ENCODE measurements at places on chromosomes 11 and 22.
A peak's percentile ranks its signal among the peaks of the same experiment; 100 is the strongest.

DNA sequence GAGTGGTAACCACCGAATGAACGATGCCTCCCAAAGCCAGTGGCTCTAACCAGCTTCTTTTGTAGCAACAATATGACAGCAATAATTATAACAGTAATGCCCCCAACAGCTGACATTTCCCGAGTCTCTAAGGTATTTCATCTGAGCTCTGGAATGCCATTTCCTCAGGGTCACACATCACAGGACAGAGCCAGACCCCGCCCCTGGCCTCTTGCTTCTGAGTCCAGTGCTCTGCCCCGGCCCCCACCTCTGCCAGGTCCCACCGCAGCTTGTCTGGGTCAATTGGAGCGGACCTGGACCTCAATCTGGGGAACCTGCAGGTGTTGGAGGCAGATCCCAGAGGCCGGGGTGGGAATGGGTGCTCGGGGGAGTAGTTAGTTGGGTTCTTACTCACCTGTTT, 63.8 kb downstream of the IGLL1 start:
- DNase-seq, result no peak

DNA sequence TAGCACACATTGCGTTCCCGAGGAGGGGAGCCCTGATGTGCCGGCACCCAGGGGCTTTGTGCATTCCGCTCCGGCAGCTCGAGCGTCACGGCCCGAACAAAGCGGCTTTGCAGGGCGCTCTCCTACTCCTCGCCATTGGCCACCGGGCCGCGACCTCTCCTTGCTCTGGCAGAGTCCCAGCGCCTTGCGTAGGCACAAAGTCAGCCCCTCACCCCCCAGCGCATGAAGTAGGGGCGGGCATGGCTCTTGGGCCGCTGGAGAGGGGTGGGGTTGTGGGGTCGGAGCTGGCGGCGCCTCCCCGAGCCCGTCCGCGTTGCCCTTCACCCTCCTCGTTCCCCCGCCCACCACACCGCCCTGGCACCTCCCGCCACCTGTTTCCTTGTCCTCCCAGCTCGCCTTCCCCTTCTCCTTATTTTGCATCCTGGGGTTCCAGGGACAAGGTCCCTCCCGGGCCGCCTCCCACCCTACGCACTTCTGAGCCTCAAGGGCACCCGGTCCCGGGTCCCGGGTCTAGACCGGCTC, 753 bp upstream of the PPARA start:
- DNase-seq, result no peak

- DNase-seq, result no peak
Measured at GRCh38 chr11:22786475-22786874, 43.1 kb downstream of the SVIP start.

DNA sequence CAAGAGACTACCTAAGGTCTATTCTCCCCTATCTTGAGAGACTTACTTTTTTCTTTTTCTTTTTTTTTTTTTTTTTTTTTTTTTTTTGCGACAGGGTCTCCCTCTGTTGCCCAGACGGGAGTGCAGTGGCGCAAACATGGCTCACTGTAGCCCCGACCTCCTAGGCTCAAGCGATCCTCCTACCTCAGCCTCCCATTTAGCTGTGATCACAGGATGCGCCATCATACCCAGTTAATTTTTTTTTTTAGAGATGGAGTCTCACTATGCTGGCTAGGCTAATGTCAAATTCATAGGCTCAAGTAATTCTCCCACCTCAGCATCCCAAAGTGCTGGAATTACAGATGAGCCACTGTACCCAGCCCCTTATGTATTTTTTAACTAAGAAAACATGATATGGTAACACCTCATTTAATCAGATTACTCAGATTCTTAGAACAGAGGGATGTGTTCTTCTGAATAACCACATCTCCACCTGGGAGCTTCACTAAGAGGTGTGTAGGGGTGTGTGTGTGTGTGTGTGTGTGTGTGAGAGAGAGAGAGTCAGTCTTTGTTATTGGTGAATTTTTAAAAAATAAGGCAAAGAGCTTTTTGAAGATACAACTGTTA, 102.9 kb downstream of the USP35 start:
- no peak for DNase-seq

- no peak for DNase-seq
Measured at GRCh38 chr11:117584056-117584830, 212.8 kb downstream of the DSCAML1 start.

- peak; percentile 82 for DNase-seq
Measured at GRCh38 chr11:134068829-134069425, at the start of gene JAM3. Gene JAM3, plus strand, starts transcription at chr11:134069072. Its CDS starts 12 bp downstream, at chr11:134069084.

DNA sequence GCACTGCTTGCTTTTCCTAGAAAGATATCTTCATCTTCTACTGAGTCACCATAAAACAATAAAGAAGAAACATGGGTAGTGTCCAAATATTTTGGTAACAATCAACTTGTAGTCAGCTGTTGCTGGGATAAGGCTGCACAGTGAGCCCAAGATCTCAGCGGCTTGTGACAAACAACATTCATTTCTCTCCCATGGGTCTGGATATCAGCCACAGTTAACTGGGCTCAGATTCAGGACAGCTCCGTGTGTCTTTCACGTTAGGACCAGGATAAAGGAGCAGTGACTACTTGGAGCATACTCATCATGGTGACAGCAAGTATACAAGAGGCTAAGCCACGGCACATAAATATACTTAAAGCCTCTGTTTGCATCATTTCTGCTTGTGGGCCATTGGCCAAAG, 27.9 kb upstream of the GRK3 start:
- DNase-seq, result no peak

DNA sequence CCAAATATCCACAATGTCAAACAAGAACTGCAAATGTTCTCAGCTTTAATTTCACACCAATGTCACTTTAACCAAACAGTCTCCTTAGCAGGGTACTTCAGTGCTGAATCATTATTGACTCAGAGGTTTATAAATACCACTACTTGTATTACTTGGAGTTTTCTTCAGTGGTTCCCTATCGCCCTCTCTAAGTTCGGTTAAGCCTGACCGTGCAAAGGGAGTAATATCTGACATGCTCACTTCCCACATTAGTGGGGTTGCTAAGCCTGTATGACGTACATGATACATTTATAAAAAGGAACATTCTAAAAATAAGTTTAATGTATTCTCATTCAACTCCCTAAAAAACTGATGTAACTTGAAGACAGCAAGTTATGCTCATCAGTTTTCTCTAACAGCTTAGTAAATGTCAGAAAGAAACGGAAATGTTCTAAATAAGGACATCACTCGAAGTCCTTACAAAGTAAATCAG, 93.1 kb upstream of the ZC3H12C start:
- peak; percentile 18 for DNase-seq

DNA sequence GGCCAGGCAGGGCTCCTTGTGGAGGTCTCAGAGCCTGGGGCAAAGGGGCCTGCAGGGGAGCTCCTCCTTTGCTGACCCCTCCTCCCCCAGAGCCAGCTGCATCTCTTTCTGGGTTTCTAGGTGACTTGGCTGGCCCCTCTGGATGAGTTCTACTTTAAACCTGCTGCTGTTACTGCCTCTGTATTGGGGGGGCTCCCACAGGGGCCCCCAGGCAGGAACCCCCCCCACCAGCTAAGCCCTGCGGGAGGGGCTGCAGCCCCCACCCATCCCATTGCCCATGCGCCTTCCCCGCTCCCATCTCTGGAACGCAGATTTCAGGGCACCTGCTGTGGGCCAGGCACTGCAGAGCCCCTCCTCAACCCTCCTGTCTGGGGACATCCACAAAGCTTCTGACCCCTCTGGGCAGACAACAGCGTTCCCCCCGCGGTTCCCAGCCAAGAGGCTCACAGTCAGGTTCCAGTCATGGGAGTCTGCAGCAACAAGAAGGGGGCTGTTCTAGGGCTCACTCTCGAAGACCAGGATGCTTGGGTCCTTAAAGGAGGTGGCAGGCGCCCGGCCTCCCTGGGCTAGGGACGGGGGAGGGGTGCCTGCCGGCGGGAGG, 815 bp upstream of the PLCB3 start:
- DNase-seq, result no peak

- DNase-seq, result no peak
Measured at GRCh38 chr11:77086521-77087472, 15.8 kb upstream of the OMP start.
